T-cell (primary cell): ENCODE measurements at places on chromosomes 2 and 18.

DNA sequence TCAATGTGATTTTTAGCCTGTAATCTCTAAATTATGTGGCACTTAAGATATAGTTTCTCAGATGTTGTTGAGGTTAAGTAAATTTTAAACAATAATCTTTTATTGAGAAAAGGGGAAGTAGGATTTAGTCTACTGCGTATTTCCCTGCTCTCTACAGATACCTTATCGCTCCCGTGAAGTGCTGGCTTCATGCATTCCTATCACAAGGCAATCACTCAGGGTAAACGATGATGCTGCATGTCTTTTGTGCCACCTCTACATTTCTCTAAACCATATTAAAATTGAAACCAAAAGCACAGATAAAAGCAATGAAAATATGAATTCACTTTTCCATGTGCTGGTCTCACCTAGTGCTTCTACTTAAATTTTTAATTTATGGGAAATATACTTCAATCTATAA is 14.4 kb upstream of the RPE start:
- DNase-seq: no peak
- no peak overlapping the region for H3K27ac ChIP-seq
- H3K4me3 ChIP-seq: no peak overlapping the region
- H3K4me1 ChIP-seq: no peaks in the 10 kb centered on the region

DNA sequence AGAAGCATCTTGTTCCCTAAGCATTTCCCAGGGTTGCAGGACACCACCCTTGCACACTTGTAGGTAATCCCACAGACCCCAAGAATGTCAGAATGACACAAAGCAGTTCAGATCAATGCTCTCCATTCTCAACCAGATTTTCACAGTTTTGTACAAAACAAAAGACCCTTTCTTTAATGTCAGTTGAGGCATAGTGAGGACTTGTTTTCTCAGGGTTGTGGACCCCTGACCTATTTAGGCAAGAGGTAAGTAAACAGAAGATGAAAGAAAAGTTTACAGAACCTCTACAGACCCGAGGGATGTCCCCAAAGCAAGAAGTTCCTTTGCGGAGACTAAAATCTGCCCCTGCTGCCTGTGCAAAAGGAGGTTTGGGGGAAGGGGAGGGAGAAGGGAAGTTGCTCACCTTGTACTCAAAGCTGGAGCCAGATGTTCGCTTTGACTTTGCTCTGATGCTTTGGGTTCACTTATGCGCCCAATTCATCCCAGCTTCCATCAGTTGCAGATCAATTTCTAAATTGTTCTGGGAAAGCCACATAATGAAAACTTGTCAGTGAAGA is 635.4 kb downstream of the EPHA4 start:
- H3K4me3 ChIP-seq: no peak overlapping the region
- no peak overlapping the region for H3K27ac ChIP-seq
- H3K36me3 ChIP-seq: no peaks in the 10 kb centered on the region
- H3K4me1 ChIP-seq: no peaks in the 10 kb centered on the region
- peaks cover 3% of the 10 kb centered on the region for H3K27me3 ChIP-seq
- no peak for DNase-seq

GRCh38 chr2:8317418-8317817 is 364.4 kb upstream of the ID2 start:
- H3K4me3 ChIP-seq: no peak overlapping the region
- H3K27ac ChIP-seq: no peak overlapping the region
- no peaks in the 10 kb centered on the region for H3K36me3 ChIP-seq

DNA sequence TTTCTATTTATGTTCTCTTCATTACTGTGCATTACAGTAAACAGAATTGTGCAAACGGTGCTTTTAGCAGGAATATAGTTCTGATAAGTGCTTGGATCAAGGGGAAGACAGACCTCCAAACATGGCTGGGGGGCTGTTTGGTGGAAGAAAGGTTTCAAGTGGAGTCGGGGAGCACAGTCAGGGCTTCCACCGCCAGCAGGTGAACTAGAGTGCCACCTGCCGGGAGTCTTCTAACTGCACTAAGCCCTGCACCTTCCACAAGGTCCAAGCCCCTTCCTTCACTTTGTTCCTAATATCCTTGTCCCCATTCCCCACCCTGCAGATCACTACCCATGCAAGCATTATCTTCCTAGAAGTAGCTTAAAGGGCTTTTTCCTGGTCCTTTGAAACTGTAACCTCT is 11.1 kb downstream of the ONECUT2 start:
- DNase-seq: no peak
- no peaks in the 10 kb centered on the region for H3K36me3 ChIP-seq
- H3K4me3 ChIP-seq: no peak overlapping the region
- H3K27me3 ChIP-seq: peaks cover 41% of the 10 kb centered on the region

DNA sequence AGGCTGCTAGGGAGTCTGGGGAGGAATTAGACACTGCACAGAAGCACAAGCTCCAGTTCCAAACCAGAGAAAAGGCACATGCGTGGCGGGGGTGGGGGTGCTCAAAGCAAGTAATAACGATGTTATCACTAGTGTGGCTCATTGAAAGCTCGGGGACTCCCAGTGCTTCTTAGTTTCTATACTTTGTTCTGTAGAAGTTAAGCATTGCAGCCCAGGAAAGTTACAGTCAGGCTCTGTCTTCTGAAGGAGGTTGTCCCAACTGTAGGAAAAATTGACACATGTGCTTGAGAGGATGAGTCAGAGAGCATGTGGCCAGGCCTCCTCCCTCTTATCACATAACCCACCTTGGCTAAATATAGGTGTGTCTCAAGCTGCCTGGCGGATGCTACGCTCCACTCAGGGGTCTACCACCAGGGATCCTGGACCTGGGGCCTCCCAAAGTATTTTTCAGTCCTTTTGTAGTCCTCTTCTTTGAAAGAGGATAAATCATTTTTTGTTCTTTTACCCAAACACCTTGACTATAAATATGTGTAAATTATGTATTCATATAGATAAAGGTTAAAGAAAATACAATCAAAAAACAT is 3.8 kb downstream of the GALNT5 start:
- no peaks in the 10 kb centered on the region for H3K36me3 ChIP-seq
- H3K27me3 ChIP-seq: no peaks in the 10 kb centered on the region
- no peak overlapping the region for H3K27ac ChIP-seq

DNA sequence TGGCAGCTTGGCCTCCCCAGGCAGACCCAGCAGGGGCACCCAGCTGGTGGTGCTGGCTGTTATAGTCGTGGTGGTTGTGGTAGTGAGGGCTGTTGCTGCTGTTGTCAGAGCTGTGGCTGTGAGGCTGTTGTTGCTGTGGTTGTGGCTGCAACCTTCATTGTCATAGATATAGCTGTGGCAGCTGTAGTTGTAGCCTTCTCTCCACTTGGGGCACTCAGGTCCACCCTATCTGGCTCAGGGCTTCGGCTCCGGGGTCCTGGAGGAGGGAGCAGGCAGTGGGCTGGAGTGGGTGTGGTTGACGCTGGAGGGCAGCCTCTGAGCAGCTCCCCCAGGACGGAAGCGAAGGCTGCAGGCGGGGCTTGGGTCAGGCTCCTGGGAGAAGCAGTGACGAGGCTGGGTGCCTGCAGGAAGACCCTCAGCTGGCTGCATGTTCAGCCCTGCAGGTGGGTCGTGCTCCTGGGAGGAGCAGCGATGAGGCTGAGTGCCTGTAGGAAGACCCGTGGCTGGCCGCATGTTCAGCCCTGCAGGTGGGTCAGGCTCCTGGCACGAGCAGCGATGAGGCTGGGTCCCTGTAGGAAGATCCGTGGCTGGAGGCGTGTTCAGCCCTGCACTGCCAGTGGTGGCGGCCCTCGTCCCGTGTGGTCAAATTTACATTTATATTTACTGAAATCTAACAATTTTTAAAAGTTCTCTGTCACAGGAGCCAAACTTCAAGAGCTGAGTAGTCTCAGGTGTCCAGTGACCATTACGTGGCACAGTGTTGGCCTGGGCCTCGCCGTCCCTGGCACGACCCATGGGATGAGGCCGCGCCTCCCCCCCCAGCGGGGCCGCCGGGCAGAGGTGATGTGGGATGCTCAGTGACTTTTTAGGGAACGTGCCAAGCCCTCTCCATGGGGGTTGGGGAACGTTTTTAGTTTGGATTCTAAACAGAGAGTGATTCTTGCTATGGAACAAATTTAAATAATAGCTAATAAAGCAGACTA is 79.2 kb upstream of the PXDN start:
- no peaks in the 10 kb centered on the region for H3K36me3 ChIP-seq
- DNase-seq: no peak
- H3K27me3 ChIP-seq: no peaks in the 10 kb centered on the region
- H3K4me1 ChIP-seq: no peaks in the 10 kb centered on the region
- no peak overlapping the region for H3K4me3 ChIP-seq

- no peak overlapping the region for H3K4me3 ChIP-seq
- no peak overlapping the region for H3K27ac ChIP-seq
- H3K27me3 ChIP-seq: peaks cover 31% of the 10 kb centered on the region
- DNase-seq: no peak
Measured at GRCh38 chr2:96107708-96108065, 8.7 kb downstream of the ADRA2B start.
